ENCODE measurements at places on chromosomes 1 and 21. TPM values are rescaled to one million over a fixed set of nuclear protein-coding genes. Genes with fewer than 3 reads are reported as not detected.

Gene HEATR1
- total RNA-seq: 28.4 TPM

Gene TBX15
- 80.4 TPM for total RNA-seq

Gene FMO2
- total RNA-seq: 99.8 TPM

Gene GNG5
- 114 TPM for total RNA-seq

Gene LIPI
- not detected for total RNA-seq

Gene PDE9A
- 9.0 TPM for total RNA-seq

All from subcutaneous adipose tissue (tissue), 4 donors.